ENCODE measurements at places on chromosomes 4 and X. TPM values are rescaled to one million over a fixed set of nuclear protein-coding genes. Genes with fewer than 3 reads are reported as not detected.

The INTS6L gene
- 2.2 TPM for total RNA-seq

The EFHC2 gene
- 0.37 TPM for total RNA-seq

The DMRTC1 gene
- total RNA-seq = not detected

The AR gene
- 13.2 TPM for total RNA-seq

The CDKL5 gene
- total RNA-seq = 1.1 TPM

The DMP1 gene
- total RNA-seq = not detected

The AKAP4 gene
- total RNA-seq = not detected

The DDX53 gene
- total RNA-seq = not detected

The GSX2 gene
- total RNA-seq = not detected

The ELOVL6 gene
- total RNA-seq = 17.3 TPM

The SSR4 gene
- 193 TPM for total RNA-seq

The FABP2 gene
- total RNA-seq = not detected

The COX7B2 gene
- not detected for total RNA-seq

The ZXDA gene
- total RNA-seq = 4.7 TPM

The ESX1 gene
- not detected for total RNA-seq

The SSX1 gene
- total RNA-seq = not detected

The OCRL gene
- 17.2 TPM for total RNA-seq

The RP2 gene
- total RNA-seq = 17.6 TPM

The TLR10 gene
- total RNA-seq = not detected

The NAP1L2 gene
- under 0.01 TPM for total RNA-seq

The KLHL4 gene
- 1.8 TPM for total RNA-seq

The STOX2 gene
- 0.39 TPM for total RNA-seq

The CT45A2 gene
- not detected for total RNA-seq

The KLHL5 gene
- 35.3 TPM for total RNA-seq

The SLC49A3 gene
- 15.1 TPM for total RNA-seq

The IL1RAPL2 gene
- 0.20 TPM for total RNA-seq

The SAGE1 gene
- not detected for total RNA-seq

The SHOX gene
- total RNA-seq = not detected

The PABPC1L2A gene
- not detected for total RNA-seq

The COL4A6 gene
- 1.5 TPM for total RNA-seq

The MAGEA4 gene
- total RNA-seq = not detected

The USP51 gene
- total RNA-seq = 1.2 TPM

The ODAPH gene
- not detected for total RNA-seq

The CFAP299 gene
- total RNA-seq = 2.7 TPM

The XAGE1A gene
- total RNA-seq = not detected

The CDKL2 gene
- total RNA-seq = 0.37 TPM

The FGFBP2 gene
- not detected for total RNA-seq

The VCX3B gene
- total RNA-seq = not detected

The CT47B1 gene
- not detected for total RNA-seq

The QRFPR gene
- total RNA-seq = not detected

The HELT gene
- not detected for total RNA-seq

The UGT2B15 gene
- not detected for total RNA-seq

The FRG2 gene
- not detected for total RNA-seq

The NKX6-1 gene
- total RNA-seq = under 0.01 TPM

The NEUROG2 gene
- not detected for total RNA-seq

The MYL5 gene
- total RNA-seq = 9.9 TPM

The HDX gene
- 5.3 TPM for total RNA-seq

The TSPAN7 gene
- total RNA-seq = not detected

The SERTM2 gene
- not detected for total RNA-seq

The GLRA2 gene
- total RNA-seq = not detected

The KCNE5 gene
- 0.98 TPM for total RNA-seq

Measured in subcutaneous preadipocyte (primary cell).